ENCODE measurements at places on chromosomes 12 and 14.

GRCh38 chr14:102840771-102841528, 63.7 kb downstream of the TRAF3 start:
- no peak for DNase-seq

GRCh38 chr14:85688006-85688405, 158.1 kb downstream of the FLRT2 start:
- no peak for DNase-seq

GRCh38 chr14:93688239-93688666, 100.0 kb downstream of the PRIMA1 start:
- no peak for DNase-seq

GRCh38 chr12:124130691-124131591, 157.9 kb downstream of the ZNF664 start:
- DNase-seq = no peak

- peak; percentile 28 for DNase-seq
Measured at GRCh38 chr12:93502802-93503623, 35.7 kb downstream of the MRPL42 start.

- no peak for DNase-seq
Measured at GRCh38 chr14:102095231-102095870, 8.5 kb upstream of the HSP90AA1 start.

DNA sequence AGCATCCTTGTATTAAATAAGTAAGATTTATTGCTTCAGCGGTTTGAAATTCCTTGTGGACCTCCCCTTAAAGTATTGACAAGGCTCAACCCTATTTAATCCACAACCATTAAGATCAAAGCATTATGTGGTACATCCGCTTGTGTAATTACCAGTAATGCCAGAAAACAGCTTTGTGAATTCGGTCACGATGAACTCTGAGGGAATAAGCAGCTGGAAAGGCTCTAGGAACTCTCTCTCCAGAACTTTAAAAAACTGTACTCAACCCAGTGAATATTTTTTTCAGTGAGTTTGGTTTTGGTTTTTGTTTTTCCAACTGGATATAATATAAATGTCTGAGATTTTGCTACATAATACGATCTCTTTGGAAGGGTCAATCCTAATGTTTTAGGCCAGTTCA, 49.3 kb upstream of the DIO2 start:
- no peak for DNase-seq

DNA sequence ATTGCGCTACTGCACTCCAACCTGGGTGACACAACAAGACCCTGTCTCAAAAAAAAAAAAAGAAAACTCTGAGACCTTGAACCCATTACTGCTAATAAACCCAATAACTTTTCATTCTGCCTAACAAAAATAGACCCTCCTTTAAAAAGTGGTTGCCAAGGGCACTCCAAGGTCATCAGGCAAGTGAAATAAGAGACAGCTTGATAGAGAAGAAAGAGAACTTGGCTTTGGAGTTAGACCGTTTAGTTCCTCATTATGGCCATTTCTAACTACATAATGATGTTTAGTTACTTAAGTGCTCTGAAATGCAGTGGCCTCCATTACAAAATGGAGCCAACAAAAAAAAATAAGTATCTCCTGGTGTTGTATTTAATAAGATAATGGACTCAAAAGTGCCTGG, 55.9 kb downstream of the PHLDA1 start:
- DNase-seq = no peak

DNA sequence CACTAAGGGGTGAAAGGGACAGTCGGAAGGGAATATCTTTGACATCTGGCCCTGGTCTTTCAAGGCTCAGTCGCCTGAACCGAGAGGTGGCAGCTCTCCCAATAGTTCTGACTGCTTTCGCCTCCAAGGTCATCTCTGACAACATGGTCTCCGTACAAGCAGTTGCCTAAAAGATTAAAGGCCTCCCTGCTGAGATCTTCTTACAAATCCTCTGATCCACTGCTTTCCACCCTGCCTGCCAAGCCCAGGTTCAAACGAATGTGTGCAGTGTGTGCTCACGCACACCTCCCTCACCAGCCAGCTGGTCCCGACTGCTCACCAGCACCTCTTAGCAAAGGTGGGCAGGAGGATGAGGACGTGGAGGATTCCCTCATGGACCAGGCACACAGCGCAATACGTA, 10.4 kb downstream of the B4GALNT3 start:
- no peak for DNase-seq

GRCh38 chr14:69943084-69943780, 64.0 kb downstream of the SMOC1 start:
- no peak for DNase-seq

DNA sequence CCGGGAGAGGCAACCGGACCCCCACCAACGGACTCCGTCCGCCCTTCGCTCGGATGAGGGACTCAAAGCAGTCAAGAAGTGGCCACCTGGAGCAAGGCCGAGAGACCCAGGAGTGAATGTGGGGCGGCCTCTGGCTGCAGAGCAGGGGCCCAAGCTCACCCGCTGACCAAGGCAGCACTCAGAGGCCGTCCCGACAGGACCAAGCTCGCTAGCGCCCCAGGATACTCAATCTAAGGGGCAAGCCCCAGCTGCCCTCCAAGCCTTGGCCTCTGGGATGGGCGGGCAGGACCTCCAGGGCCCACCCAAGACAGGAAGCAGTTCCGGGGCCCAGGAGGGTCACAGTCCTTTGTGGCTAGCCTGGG, 936 bp downstream of the AKT1 start:
- DNase-seq = no peak

DNA sequence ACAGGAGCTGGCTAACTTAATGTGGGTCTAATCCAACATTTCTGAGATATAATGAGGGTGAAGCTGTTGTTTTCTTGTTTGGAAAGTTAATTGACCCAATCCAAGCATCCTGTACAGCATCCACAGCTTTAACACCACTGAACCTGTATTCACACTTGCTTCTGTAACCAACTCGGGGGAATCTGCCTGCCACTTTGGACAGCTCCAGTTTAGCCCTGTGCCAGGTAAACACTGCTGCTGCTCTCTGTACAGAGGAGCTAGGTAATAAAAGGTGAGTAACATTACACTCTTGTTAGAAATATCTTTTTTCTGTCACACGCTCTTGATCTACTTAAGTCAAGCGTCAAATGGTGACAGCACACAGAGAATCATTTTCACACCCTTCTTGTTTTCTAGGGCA, 700 bp downstream of the OR11G2 start:
- no peak for DNase-seq

DNA sequence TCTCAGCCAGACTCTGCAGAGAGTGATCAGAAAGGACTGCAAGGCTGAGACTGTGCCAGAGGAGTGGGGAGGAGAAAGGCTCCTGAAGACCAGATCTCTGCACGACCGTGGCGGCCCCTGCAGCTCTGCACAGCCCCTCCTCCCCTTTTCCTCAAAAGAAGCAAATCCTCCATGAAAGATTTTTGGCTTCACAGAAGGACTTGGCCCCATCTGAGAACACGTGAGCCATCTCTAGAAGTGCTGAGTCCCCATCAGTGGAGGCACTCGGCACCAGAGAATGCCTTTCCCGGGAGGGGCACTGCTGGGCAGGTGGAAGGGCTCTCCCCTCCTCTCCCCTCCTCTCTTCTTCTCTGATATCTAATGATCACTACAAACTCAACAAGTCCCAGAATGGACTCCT, 6.8 kb downstream of the FIGNL2 start:
- DNase-seq = no peak

DNA sequence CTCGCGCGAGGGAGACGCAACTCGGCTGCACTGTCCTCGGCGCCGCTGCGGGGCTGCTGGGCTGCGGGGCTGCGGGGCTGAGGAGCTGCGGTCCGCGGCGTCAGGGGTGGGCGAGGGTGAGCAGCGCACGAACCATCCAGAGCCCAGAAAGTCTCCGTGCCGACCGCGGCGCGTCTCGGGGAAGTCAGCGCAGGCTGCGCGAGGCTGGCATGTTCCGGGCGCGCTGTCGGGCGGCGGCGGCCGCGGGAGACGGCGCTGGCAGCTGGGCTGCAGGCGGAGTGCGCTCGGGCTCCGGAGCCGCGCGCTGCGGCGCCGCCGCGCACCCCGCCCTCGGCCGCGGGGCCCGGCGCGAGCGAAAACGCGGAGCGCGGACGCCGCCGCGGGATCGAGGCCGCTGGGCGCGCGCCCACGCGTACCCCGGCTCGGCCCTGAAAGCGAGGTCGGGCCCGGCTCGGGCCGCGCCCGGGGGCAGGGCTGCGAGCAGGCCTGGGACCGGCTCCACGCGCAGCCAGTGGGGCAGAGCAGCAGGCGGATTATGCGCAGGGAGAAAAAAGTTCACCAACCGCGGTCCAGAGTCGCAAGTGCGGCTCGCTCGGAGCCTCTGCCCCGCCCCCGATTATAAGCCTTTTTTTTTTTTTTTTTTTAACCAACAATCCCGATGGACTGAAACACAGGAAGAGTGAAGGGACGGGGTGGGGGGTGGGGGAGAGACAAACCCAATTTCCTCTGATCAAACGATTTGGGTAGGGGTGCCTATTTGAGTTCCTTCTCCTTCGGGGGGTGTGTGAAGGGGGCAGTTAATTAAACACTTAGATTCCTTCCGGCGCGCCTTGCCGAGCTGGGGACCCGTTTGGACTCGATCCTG, at the start of gene PRICKLE1:
PRICKLE1 (minus strand) TSS at position 282 of the 865 bp plus-strand sequence. CDS start 117,230 bp downstream, outside the sequence.
- no peak for DNase-seq

- no peak for DNase-seq
Measured at GRCh38 chr12:49487605-49488004, 51.2 kb upstream of the KCNH3 start.

DNA sequence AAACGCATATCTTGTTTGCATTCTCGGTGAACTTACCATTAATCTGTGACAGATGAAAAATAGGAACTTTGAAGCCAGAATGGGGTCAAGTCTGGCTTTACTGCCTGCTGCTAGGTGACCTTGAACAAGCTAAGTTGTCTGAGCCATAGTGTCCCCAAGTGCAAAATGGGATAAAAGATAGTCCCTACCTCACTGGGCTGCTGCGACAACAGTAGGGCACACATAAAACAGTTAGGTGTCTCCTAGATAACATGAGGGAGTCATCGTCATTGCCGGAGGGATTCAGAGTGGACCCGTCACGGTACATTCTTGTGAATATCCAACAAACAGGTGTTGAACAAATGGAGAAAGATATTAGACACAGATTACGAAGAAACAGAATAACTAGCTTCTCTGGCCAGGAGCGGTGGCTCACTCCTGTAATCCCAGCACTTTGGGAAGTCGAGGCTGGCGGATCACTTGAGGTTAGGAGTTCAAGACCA, 71.2 kb downstream of the NINJ2 start:
- DNase-seq = no peak

DNA sequence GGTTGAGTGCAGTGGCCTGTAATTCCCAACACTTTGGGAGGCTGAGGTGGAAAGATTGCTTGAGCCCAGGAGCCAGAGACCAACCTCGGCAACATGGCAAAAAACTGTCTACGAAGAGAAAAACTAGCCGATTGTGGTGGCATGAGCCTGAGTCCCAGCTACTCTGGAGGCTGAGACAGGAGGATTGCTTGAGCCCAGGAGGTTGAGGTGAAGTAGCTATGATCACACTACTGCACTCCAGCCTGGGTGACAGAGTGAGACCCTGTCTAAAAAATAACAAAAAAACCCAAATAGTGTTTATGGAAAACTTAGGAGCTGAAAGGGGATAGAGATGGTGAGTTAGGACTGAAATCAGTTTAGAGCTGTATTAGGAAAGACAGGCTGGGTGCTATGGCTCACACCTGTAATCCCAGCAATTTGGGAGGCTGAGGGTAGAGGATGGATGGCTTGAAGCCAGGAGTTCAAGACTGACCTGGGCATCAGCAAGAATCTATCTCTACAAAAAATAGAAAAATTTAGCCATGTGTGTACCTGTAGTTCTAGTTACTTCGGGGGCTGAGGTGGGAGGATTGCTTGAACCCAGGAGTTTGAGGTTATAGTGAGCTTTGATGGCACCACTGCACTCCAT, 9.7 kb downstream of the PNN start:
- no peak for DNase-seq

DNA sequence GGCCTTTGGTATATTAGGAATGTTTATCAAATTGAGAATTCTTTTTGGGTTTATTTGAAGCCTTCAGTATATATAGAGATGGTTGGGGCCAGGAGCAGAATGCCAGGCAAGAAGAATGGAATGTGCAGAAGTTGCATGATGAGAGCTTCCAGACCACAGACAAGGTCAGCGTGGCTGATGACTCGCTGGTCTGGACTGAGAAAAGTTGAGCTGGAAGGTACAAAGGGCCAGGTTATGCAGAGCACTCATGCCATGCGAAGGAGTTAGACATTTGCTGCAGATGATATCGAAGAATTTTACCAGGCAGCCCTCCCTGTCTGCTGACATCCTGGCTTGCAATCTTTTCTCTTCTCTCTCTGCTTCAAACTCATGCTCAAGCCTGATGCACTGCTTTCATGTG, 196.2 kb upstream of the ARHGAP5 start:
- no peak for DNase-seq

DNA sequence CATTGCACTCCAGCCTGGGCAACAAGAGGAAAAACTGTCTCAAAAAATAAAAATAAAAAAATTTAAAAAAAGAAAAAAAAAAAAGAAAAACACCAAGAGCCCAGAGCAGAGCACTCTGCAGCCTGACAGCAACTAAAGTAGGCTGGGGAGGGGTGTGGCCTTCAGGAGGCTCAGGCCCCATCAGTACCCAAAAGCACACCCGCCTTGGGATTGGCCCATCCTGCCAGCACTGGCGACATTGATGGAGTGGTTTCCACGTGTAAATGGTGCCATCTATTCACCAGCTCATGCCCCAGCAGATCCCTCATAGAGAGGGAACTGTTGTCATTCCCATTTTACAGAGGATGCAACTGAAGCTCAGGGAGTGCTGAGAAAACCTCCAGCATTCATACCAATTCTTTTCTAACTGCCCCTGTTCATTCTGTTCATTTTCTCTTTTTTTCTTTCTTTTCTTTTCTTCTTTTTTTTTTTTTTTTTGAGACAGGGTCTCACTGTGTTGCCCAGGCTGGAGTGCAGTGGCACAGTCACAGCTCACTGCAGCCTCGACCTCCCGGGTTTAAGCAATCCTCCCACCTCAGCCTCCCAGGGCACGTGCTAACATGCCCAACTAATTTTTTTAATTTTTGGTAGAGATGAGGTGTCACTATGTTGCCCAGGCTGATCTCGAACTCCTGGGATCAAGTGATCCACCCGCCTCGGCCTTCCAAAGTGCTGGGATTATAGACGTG, 89.3 kb downstream of the IRF2BPL start:
- no peak for DNase-seq

- DNase-seq = no peak
Measured at GRCh38 chr12:73361864-73362230, 1089.7 kb downstream of the TRHDE start.

GRCh38 chr14:105184461-105184860, 3.3 kb upstream of the NUDT14 start:
- DNase-seq = no peak

DNA sequence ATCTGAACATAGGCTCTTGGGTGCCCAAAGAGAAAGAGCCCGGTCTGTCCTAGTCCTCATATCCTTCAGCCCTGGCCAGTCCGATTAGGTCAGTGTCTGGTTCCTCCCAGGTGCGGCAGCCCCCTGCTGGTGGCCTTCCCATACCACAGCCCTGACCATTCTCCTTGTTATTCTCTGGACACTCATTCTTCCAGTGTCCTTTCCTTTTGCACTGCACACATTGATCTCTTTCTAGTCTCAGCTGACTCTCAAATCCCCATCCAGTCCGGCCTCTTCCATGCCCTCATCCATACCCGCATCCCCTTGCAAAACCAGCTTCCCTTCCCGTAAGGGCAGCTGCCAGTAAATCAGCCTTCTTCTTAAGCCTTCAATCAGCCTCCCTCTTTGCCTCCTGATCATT, 1316.3 kb downstream of the TMEM121 start:
- DNase-seq = no peak

All from T-cell (primary cell).